T-helper 22 cell (primary cell): ENCODE measurements at places on chromosomes 7 and 10.

GRCh38 chr7:20241194-20241910, 24.2 kb upstream of the MACC1 start:
- no peak for DNase-seq

DNA sequence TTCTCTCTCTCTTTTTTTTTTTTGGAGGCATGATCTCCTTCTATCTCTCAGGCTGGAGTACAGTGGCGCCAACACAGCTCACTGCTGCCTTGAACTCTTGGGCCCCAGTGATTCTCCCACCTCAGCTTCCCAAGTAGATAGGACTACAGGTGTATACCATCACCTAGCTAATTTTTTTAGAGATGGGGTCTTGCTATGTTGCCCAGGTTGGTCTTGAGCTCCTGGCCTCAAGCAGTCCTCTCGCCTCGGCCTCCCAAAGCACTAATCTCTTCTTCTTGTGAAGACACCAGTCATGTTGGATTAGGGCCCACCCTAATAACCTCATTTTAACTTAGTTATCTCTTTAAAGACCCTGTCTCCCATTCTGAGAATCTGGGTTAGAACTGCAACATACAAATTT, 45.6 kb downstream of the LRMDA start:
- no peak for DNase-seq

DNA sequence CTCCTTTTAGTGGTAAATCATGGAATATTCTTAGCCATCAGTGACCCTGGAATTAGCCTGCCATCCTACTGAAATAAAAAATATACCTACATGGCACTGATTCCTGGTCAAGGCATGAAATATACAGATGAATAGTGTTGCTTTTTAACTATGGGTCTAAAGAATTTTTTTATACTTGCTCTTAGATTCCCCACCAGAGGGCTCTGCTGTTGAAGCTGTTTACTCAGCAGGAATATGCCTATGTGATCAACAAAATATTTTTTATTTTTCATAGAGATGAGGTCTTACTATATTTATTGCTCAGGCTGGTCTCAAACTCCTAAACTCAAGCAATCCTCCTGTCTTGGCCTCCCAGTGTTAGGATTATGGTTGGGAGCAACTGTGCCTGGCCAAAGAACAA, 13.5 kb downstream of the ZC3HC1 start:
- DNase-seq = no peak

DNA sequence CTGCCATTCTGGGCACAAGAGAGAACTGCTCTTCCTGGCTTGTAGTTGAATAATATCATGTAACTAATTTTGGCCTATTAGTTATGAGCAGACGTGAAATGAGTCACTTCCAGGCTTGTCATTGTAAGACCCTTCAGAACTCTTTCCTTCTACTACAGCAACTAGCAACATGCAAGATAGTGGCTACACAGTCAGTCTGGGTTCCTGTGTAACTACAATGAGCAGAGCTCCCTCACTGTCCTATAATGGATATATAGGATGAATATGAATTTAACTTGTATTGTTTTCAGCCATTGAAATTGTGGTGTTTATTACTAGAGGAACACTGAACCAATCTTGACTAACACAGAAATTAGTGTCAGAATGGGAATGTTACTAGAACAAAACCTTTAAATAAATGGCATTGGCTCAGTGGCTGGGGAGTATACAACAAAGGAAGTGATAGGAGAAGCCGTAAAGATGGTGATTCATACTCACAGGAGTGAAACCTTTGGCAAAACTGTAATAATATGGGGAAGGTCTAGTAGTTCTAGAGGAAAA, 2.9 kb upstream of the MTPN start:
- no peak for DNase-seq

GRCh38 chr10:82796510-82796909, 921.5 kb downstream of the NRG3 start:
- DNase-seq = no peak

DNA sequence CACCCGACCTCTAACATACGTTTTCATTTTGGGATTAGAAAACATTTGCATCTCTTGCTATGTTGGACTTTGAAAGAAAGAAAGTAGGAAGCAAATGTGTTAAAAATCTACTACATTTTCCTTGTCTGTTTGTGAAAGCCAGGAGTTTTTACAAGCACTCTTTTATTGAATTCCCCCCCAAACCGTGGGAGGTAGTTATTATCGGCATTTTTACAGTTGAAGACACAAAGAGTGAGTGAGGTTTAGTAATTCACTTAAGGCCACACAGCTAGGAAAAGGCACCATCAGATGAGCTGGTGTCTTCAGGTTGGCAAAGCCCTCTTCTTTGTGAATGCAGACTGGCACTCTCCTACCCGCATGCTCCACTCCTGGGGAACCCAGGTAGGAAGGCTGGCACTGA, 23.5 kb upstream of the SFMBT2 start:
- no peak for DNase-seq

- peak; percentile 64 for DNase-seq
Measured at GRCh38 chr7:150404805-150405583, 25.9 kb downstream of the ZNF775 start.

GRCh38 chr10:48253970-48254657, 20.4 kb downstream of the FRMPD2 start:
- no peak for DNase-seq

- no peak for DNase-seq
Measured at GRCh38 chr7:95155965-95156364, 168.4 kb downstream of the PON1 start.

DNA sequence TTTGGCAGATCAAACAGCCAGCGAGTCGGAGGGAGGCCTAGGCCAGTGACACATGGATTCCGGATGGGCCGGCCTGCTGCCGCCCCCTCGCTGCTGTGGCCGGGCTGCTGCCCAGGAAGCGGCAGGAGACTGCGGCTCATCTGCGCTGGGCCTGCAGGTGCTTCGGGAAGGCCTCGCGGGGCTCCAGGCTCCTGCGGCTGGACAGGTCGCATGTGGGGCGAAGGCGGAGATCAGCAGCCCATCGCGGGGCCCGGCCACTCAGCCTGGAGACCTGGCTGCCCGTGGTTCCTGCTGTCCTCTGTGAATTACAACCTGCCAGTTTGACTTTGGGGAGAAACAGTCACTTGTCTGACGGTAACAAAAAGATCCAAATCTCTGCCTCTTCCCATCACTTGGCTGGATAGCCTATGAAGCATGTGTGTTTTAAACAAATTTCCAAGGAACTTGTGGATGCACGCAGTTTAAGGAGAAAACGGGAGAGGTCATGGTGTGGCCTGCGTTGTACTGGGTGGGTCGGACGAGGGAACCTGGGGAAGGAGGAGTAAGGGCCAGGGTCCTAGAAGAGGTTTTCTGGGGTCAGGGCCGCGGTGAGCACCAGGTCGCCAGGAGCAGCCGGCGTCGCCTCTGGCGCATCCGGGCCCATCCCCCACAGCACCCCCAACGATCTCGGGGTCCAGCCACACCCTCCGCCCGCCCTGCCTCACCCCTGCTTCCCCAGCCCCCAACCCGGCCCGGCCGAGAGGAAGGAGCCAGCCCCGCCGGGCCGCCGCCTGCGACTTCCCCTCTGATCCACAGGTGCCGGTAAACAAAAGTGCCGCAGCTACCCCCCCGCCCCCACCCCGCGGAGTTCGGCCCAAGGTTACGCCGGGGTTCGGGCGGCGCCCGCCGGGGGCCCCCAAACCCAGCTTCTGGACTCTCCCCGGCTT, 1.6 kb downstream of the SPOCK2 start:
- DNase-seq = peak; percentile 50

DNA sequence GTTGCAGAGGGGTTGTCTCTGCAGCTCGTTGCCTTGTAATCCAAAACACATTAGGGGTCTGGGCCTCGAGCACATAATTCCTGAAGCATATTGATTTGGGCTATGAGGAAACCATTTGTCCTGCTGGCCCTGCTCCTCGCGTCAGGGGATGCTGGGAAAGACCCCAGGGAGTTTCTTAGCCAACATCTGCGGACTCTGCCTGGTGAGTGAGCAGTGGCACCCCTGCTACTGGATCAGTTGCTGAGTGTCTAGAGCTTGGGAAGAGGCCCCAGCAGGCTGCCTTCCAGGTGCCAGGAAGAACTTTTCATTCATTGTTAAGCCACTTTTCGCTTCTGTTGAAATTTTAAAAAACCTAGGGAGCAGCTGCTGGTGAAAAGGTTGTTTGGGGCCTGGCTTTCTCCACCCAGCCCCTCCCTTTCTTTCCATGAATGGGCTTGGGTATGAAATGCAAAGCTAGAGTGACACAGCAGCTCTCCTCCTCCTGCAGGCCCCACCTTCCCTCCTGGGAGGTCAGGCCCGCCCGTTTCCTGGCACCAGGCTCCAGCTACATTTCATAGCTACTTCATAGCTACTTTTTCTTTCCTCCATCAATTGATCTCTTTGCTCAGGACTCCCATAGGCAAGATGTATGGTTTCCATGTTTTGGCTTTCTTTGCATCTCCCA, 26.8 kb downstream of the TACR2 start:
- no peak for DNase-seq

- DNase-seq = no peak
Measured at GRCh38 chr10:47184724-47185330, 115.2 kb upstream of the GDF10 start.

DNA sequence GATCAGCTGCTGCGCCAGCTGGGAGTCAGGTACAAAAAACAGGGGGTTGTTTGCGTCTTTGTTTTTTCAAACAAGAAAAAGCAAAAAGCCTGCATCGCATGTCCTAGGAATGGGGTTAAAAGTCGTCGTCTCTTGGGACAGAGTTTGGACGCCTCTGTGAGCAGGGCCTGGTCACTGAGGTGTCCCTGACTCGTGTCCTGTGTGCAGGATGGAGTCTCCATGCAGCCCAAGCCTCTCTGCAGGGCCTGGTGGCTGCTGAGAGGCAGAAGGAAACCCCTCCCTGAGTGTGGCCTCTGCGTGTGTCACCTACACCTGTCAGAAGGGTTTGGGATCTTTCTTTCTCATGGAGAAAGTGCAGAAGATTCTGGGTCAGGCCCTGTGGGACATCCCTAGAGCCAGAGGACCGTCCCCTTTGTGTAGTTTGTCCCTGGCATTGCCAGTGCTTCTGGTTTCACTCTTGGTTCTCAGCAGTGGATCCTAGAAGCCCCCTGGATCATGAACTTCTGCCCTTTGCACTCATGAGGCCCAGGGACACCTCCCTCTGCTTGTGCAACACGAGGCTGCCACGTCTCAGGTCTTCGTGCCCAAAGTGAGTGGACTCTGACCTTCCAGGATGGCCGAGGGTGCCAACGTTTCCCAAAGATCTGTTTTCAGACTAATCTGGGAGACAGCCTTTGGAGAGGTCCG, 75.0 kb downstream of the PRKAG2 start:
- no peak for DNase-seq

DNA sequence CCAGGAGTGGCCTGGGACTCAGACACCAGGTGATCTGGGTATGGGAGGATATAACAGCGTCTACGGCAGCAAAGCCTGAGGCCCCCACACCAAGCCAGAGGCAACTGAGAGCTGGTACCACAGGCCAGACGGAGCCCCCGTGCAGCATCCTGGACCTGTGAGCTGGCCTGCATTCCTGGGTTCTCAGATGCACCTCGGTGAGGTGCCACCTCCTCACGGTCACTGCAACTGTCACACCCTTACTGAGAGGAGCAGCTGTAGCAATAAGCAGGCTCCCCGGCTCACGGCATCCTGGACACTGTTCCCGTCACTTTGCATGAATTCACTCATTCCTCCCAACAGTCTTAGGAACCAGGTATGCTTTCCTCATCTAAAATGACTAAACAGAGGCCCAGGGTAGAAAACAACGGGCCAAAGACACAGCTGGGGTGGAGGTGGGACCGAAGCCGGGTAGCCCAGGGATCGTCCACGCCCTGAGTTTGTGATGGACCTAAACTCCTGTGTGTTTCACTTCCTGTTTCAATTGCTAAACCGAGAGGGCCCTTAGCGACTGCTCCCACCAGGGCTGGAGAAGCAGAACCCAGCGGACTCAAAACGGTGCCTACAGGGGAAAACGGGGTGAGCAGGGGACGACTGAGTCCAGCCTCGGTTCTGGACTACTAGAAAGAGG, 98.7 kb downstream of the CTBP2 start:
- no peak for DNase-seq

DNA sequence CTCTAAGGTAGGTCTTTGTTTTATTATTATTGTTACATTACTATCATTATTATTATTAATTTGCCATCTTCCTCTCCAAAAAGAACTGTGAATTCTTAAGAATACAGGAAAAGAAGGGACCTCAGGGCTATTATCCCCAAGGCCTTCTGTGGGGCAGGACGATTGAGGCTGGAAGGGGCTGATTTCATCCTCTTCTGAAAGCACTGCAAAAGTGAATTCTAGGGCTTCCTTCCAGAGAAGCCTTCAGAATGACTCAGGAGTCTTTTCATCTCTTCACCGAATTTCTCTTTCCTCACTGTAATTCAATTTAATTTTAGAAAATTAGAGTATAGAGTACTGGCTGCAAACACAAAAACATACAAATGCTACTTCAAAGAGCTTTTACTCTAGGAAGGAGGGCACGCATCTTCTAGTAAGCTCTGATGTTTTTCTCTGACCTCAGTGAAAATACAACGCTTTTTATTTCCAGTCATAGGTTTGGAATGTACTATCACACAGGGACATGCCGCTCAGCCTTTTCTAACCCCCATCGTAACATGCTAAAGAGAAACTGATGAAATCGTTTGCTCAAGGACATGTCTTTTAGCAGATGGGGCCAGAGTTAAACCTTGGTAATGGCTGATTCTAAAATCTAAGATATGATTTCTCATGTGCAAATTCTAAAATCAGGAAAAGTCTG, 280.2 kb upstream of the PITRM1 start:
- no peak for DNase-seq

- no peak for DNase-seq
Measured at GRCh38 chr7:123695944-123696677, 40.4 kb downstream of the LMOD2 start.

GRCh38 chr10:28250782-28251181, 52.1 kb downstream of the MPP7 start:
- DNase-seq = no peak

DNA sequence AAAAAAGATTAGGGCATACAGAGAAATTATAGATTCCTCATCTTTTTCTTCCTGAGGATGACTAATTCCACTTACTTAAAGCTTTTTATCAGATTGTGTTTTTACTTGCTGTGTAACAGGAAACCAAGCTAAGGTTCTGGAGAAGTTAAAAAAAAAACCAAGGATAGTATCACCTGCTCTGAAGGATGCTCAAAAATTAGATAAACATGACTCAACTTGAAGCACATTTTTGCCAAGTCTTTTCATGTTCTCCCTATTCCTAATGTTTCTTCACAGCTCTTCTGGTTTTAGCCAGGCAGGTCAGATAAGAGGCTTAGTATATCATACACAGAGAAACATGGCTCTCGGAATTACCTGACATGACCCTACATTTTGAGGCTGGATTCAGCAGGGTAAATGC, 90.3 kb downstream of the CPEB3 start:
- no peak for DNase-seq

DNA sequence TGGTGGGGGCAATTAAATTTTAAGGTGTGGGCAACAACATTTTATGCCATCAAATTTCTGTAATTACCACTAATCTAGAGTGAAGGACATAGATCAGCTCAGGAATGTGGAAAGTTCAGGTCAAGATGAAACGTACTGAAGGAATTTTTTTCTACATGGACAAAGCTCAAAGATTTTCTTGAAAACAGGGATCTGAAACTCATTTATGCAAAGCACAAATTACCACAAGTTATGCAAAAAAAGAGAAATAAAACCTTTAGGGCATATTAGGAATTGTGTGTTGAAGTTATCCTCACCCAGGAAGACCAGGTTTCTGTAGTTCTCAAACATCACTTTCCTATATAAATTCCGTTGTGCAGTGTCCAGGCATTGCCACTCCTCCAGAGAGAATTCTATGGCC, 18.9 kb downstream of the ZNF680 start:
- no peak for DNase-seq

- no peak for DNase-seq
Measured at GRCh38 chr10:17878896-17879295, 69.7 kb downstream of the MRC1 start.
